AG08395 (cell line): ENCODE measurements at places on chromosomes 5 and 9.
A peak's percentile ranks its signal among the peaks of the same experiment; 100 is the strongest.

- DNase-seq: no peak
These were observed 33.8 kb downstream of the DMRT1 start for GRCh38 chr9:875119-875962.

- DNase-seq: peak; percentile 21
These were observed 122.7 kb downstream of the GRIA1 start for GRCh38 chr5:153613144-153613543.

- DNase-seq: no peak
These were observed 44.6 kb downstream of the ADAMTS2 start for GRCh38 chr5:179300581-179301180.

DNA sequence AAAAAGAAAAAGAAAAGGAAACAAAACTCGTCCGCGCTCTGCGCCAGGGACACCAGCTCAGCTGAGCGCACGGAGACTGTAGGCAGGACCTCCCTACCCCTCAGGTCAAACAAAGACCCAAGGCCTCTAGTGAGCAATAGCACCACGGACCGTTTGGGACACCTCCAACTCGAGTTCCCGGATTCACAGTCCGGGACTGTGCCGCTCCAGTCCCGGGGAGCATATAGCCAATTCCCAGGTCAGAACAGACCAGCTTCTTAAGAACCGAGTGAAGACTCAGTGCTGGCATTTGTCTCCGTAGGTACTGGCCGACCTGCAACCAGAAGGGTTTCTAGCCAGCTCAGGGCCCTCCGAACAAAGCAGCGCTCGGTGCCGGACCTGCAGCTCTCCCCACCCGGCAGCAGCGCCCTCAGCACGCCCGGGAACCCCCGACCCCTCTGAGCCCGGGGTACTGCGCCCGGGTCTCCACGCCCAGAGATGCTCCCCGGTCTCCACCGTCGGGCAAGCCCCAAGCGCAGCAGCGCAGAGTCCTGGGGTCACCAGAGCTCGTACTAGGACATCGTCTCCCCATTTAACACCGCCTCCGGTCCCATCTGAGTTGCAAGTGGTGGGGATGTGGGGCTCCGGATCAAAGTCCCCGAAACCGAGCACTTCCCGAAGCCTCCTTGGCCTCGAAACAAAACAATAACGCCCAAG, 591 bp downstream of the ABCA1 start:
- peak; percentile 33 for DNase-seq

DNA sequence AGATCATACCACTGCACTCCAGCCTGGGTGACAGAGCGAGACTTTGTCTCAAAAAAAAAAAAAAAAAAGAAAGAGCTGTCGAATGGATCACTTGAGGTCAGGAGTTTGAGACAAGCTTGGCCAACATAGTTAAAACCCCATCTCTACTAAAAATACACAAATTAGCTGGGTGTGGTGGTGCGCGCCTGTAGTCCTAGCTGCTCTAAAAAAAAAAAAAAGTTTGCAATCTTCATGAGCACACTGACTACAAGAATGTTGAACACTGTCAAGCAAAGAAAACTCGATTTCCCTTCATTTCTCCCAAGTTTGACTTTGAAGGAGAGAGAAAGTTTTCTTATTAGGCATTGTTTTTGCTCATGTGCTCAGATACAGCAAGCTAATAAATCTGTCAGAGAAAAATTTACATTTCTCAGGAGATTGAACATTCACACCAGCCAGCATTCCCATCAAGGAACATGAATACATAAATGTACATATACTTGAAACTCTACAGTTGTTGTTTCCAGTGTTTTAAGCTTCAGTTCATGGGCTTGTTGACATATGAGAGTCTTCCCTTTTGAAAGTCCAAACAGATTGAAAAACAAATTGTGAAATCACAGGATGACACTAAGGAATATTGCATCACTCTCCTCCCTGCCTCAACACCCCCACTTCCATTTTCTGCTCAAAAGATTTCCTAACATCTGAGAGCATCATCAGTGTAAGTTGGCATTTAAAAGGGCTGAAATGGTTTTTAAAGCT, 81.8 kb downstream of the ARRDC3 start:
- peak; percentile 60 for DNase-seq

GRCh38 chr9:95756986-95757385, 118.5 kb upstream of the ERCC6L2 start:
- DNase-seq: peak; percentile 72

GRCh38 chr9:123868002-123868401, 61.9 kb downstream of the DENND1A start:
- no peak for DNase-seq

- DNase-seq: no peak
These were observed 519.6 kb upstream of the SEMA6A start for GRCh38 chr5:117094114-117094815.

DNA sequence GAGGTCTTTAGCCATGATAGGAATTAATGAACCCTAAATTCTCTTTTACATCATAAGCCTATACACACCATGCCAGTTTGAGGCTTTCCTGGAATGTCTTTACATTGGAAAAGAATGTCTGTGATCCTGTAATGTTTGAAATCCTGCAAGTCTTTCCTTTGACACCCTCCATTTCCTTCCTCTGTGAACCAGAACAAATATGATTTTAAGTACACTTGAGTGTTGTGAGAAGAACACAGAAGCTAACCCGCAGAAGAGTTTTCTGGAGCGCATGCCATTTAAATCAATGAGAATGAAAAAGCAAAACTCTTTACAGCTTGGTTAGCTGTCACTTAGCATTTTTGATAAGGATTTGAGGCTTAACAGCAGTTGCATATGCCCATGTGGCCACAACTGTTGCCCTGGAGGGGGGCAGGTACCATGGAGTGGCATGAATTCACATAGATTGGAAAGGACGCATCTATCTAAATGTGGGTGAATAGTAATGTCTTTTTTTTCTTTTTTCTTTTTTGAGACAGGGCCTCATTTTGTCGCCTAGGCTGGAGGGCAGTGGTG, 372.6 kb downstream of the KDM4C start:
- no peak for DNase-seq

DNA sequence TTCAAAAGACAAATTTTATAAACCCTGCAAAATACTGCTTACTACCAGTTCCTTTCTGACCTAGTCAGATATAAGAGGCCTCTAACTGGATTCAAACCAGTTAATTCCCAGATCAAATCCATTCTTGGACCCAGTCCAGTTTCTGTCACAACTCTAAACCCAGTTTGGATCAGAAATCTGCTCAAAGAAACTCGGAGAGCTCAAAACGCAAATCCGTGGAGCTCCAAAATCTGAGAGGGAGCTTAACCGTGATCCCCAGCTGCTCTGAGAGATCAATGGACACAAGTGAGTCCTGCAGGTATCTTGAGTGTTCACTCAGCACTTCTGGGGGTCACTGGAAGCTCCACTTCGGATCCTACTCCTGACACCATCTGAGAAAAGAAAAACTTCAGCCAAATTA, 348.1 kb upstream of the PTGER4 start:
- DNase-seq: no peak

DNA sequence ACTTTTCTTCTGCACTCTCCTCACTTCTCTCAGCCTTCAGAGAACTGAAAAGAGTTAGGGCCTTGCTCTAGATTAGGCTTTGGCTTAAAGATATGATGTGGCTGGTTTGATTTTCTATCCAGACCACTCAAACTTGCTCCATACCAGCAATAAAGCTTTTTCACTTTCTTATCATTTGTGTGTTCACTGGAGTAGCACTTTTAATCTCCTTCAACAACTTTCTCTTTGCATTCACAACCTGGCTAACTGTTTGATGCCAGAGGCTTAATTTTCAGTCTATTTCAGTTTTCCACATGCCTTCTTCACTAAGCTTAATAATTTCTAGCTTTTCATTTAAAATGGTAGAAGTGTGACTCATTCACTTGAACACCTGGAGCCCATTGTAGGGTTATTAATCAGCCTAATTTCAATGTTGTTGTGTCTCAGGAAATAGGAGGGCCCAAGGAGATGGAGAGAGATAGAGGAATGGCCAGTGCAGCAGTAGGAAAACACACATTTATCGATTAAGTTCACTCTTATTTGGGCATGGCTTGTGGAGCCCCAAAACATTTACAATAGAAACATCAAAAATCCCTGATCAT, 5.9 kb downstream of the ATPSCKMT start:
- no peak for DNase-seq

GRCh38 chr5:146825033-146825432, 53.5 kb downstream of the PPP2R2B start:
- DNase-seq: no peak

GRCh38 chr9:113237026-113237425, 15.7 kb downstream of the SLC31A1 start:
- DNase-seq: no peak

- no peak for DNase-seq
These were observed 51.6 kb upstream of the PHYKPL start for GRCh38 chr5:178284093-178284675.

DNA sequence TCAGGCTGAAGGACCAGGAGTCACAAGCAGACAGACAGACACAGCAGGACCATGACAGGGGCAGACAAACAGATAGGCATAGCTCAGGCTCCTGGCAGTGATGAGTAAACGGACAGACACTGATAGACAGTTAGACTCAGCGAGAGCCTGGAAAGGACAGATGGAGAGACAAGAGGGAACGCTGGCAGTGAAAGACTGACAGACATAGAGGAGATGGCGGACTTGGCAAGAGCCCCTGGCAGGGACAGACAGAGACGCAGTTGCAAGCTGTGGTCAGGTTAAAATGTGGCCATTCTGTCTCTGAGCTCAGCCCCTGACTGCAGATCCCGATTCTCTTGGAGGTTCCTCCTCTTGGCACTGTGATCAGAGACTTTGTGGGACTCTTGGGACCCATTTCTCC, 13.6 kb downstream of the CSF2 start:
- no peak for DNase-seq

DNA sequence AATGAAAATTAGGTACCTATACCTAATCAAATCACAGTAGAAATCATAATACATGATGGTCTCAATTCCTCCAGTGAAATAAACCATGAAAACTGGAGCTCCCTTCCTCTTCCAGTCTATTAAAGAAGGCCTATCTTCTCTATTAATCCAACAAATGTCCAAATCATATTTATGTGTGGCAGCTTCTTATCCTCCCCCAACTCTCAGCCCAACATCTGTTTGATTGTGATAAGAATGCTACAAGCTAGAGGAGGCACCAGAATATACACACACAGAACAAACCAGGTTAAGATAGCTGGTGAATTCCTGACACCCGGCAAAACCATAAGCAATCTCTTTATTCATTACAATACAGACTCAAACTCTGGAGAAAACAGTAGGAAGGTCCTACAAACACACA, 110.8 kb downstream of the FBXL17 start:
- DNase-seq: no peak

DNA sequence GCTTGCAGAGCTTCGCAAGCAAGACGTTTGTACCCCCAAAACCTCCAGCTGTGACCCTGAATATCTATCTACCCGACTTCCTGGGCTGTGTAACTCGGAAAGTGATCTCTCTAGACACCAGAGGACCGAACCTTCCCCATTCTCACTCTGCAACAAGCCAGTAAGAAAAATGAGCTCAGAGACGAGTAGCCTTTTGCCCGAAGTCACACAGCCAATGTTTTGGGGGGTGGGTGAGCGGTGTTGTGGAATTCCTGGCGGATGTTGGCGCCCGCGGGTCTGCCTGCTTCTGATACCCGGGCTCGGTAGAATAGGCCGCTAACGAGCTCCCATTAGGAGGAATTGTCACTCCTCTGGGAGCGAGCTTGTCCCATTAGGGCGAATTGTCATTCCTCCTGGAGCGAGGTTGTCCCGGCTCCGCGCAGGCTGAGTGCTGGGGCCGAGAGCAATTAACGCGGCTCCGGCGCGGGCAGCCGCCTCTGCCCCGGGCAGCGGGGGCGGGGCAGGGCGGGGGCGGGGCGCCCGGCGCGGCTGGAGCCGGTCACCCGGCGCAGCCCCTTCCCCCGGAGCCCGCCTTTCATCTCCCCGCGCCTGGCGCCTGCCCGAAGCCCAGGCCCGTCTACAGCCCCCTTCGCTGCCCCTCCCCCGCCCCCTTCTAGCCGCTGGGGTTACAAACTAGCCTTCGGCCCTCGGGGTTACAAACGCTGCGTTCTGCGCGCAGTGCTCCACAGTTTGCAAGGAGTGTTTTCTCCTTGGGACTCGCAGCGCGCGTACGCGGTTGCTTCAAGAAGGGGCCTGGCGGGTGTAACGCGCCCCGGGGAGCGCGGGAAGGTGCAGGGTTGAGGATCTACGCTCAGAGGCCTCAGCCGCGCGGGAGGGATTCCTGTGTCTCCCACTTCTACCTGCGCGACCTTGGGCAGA, 3.5 kb upstream of the MSX2 start:
- no peak for DNase-seq

GRCh38 chr5:90473396-90474234, 956 bp downstream of the MBLAC2 start:
- DNase-seq: peak; percentile 10

GRCh38 chr9:567128-567746, 274.3 kb upstream of the DMRT1 start:
- DNase-seq: no peak

- no peak for DNase-seq
These were observed 358.4 kb downstream of the EBF1 start for GRCh38 chr5:158741296-158741695.

DNA sequence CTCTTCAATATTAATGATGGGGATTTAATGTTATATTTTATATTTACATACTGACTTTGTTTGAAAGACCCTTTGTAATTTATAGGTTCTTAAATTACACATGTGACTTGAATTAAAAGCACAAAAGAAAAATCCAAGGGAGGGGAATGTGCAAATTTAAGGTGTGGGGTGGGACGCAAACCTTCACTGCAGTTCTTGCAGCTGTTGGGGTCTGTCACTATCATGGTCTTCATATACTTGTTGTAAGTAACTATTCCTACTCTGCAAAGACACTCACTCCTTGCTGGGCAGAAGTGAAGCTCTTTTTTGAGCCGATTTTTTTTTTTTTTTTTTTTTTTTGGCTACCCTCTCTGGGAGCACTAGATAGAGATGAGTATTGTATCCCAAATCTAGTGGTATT, 505.3 kb downstream of the ARHGEF28 start:
- no peak for DNase-seq

- no peak for DNase-seq
These were observed 21.9 kb upstream of the DHFR start for GRCh38 chr5:80676706-80677105.

GRCh38 chr5:97478483-97478882, 295.4 kb upstream of the RIOK2 start:
- no peak for DNase-seq

GRCh38 chr5:125064621-125065438, 318.4 kb upstream of the ZNF608 start:
- peak; percentile 42 for DNase-seq

- peak; percentile 61 for DNase-seq
These were observed 146.7 kb downstream of the ROR2 start for GRCh38 chr9:91803151-91803940.

DNA sequence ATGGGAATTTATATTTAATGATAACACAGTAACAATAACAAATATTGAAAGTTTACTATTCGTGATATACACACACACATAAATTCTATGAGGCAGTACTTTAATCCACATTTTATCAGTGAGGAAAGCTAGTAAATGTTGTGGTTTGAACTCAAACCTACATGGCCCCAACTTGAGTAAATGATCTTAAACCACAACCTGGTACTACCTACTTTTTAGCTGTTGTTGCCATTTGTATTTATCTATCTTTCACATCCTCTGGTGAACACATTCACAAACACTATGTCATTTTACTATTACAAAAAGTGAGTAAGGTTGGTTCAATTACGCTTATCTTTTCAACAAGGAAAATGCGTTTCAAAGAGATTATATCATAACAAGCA, 186.1 kb downstream of the SMC2 start:
- no peak for DNase-seq
